ENCODE measurements at places on chromosomes 3 and 15. TPM values are rescaled to one million over a fixed set of nuclear protein-coding genes. Genes with fewer than 3 reads are reported as not detected.

ALDH1A2 gene
- polyA plus RNA-seq = not detected

DUOXA1 gene
- polyA plus RNA-seq = not detected

- peak overlapping the region; percentile 46 for H3K4me3 ChIP-seq
- H3K4me1 ChIP-seq = peaks cover 14% of the 10 kb centered on the region
- H3K36me3 ChIP-seq = no peaks in the 10 kb centered on the region
- DNase-seq = no peak
- peaks cover 7% of the 10 kb centered on the region for H3K27me3 ChIP-seq
Measured at GRCh38 chr3:13655061-13655913, 106.4 kb downstream of the FBLN2 start.

GRCh38 chr3:22612927-22613326 is 590.2 kb upstream of the UBE2E2 start:
- H3K27me3 ChIP-seq = no peaks in the 10 kb centered on the region
- no peak for DNase-seq
- H3K4me1 ChIP-seq = no peaks in the 10 kb centered on the region
- H3K36me3 ChIP-seq = no peaks in the 10 kb centered on the region
- H3K27ac ChIP-seq = no peak overlapping the region
- H3K4me3 ChIP-seq = no peak overlapping the region

DNA sequence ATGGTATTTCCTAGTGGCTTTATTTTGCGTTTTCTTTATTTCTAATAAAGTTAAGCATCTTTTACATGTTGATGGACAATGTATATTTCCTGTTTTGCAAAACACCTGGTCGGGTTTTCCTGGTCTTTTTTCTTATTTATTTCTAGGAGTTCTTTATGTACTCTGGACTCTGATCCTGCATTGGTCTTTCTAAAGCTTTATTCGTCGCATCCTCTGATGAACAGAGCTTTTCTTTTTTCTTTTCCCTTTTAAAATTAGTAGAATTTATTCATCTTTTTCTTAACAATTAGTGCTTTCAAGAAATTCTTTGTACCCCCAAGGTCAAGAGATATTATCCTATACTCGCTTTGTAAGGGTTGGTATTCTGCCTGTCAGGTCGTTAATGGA is 32.2 kb downstream of the ZDHHC19 start:
- peak overlapping the region; percentile 87 for H3K27ac ChIP-seq
- peak overlapping the region; percentile 75 for H3K4me3 ChIP-seq
- no peak for DNase-seq
- H3K4me1 ChIP-seq = peaks cover 21% of the 10 kb centered on the region
- H3K27me3 ChIP-seq = no peaks in the 10 kb centered on the region

DNA sequence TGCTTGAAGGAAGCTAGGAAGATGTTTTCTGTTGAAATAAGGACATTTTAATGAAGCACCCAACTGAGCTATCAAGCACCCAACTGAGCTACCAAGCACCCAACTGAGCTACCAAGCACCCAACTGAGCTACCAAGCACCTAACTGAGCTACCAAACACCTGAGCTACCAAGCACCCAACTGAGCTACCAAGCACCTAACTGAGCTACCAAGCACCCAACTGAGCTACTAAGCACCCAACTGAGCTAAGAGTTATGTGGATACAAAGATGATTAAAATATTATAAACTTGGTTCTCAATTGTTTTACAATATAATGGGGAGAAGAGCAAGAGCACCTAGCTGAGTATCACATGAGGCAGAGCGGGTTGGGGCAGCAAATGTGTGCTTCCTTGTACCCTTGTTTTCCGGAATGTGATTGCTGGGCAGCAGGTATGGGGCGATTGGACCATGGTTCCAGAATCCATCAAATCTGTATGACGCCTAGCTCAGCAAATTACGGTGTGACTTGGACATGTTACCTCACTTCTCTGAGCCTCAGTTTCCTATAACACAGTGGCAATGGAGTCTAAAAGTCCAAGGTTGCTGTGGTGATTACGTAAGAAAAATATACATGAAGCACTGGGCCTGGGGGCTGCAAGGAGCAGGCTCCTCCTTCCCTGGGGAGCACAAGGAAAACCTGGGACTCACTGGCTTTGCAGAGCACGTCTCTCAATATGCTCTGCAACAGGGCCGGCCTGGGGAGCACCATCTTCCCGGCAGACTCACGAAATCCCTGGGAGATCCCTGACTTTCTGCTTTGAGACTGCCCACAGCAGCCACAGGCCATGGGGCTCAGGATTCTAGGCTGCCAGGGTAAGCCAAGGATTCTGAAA is 11.3 kb downstream of the BMF start:
- peaks cover 2% of the 10 kb centered on the region for H3K27me3 ChIP-seq
- H3K27ac ChIP-seq = no peak overlapping the region
- DNase-seq = no peak
- no peaks in the 10 kb centered on the region for H3K36me3 ChIP-seq
- H3K4me3 ChIP-seq = no peak overlapping the region
- peaks cover 15% of the 10 kb centered on the region for H3K4me1 ChIP-seq

- peaks cover 13% of the 10 kb centered on the region for H3K4me1 ChIP-seq
- no peak overlapping the region for H3K4me3 ChIP-seq
- DNase-seq = no peak
- no peak overlapping the region for H3K27ac ChIP-seq
Measured at GRCh38 chr3:15713364-15713763, 84.4 kb downstream of the ANKRD28 start.

DNA sequence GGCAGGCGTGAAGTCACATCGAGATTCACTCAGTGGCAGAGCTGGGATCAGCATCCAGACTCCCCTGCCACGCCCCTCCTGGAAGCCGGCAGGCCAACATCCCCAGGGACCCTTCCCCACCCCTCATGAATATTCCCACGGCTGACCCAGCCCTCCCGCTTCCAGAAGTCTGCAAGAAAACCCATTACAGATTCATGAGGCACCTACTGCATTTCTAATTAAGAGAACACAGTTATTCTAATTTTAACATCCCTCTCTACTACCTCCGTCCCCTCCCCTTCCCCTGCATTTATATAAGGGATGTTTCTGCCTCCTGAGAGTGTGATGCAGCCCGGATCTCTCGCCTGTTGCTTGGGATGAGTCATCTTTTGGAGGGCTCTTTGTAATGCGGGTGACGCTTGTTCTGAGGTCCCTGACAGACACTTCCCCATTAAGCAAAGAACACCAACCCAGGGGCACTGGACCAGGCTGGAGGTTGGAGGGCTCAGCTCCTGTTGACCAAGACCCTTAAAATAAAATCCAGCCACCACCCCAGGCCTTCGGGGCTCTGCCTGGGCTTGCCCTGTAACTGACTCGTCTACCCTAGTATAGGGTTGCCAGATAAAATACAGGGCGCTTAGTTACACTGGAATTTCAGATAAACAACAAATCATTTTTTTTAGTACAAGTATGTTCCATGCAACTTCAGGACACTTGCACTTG is 118.7 kb downstream of the NUP210 start:
- no peak overlapping the region for H3K27ac ChIP-seq
- H3K4me1 ChIP-seq = no peaks in the 10 kb centered on the region
- H3K27me3 ChIP-seq = peaks cover 12% of the 10 kb centered on the region

- DNase-seq = no peak
- no peak overlapping the region for H3K4me3 ChIP-seq
- H3K27me3 ChIP-seq = peaks cover 2% of the 10 kb centered on the region
- no peak overlapping the region for H3K27ac ChIP-seq
- no peaks in the 10 kb centered on the region for H3K4me1 ChIP-seq
Measured at GRCh38 chr3:140292170-140292569, 357.2 kb downstream of the CLSTN2 start.

- H3K36me3 ChIP-seq = no peaks in the 10 kb centered on the region
- peak overlapping the region; percentile 69 for H3K4me3 ChIP-seq
- peaks cover 88% of the 10 kb centered on the region for H3K4me1 ChIP-seq
- H3K27ac ChIP-seq = peak overlapping the region; percentile 99
- DNase-seq = peak; percentile 90
Measured at GRCh38 chr3:71444028-71444860, 139.3 kb downstream of the FOXP1 start.

DNA sequence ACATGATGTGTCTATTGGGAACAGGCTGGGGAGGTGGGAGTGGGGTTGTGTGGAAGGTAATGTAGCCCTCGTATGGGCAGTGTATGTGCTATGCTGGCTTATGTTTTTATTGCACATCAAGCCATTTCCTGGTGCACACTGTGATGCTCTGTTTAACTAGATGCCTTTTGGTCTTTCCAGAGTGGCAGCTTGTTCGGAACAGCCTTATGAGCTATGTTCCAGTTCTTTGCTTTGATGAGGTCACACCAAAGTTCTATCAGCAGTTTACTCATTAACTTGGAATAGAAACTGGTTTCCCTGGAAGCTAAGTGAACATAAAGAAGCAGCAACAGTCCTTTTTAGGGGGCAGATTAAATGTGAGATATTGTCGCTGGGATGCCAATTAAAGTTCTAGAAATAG is 133.9 kb downstream of the DIPK2A start:
- H3K27ac ChIP-seq = no peak overlapping the region
- no peak for DNase-seq
- H3K4me3 ChIP-seq = no peak overlapping the region
- H3K4me1 ChIP-seq = peaks cover 9% of the 10 kb centered on the region

DNA sequence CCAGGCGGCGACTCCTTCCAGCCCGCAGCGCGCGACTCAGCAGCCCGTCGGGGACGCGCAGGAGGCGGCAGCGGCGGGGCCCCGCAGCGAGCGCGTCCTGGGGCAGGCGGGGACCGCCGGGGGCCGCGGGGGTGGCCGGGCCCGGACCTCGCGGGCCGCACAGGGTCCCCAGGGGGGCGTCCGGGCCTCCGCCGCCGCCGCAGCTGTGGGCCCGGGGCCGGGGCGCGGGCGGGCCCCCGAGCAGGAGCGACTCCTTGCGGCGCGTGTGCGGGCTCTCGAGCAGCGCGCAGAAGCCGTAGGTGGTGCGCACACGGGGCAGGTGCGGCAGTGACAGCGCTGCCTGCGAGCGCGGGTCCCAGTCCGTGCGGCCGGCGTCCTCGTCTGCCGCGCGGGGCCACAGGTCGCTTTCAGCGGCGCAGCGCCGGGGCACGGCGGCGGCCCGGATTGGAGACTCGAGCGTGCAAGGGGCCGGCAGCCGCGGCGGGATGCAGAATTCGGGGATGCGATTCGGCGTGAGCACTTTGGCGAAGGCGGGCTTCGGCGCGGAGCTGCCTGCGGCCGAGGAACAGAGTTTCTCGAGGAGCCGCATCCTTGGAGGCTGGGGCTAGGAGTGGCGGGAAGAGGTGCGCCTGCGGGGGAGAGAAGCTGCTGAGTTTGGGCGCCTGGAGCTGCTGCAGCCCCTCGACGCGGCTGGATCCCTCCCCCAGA is 535 bp downstream of the C2CD4B start:
- no peak overlapping the region for H3K4me3 ChIP-seq
- no peak for DNase-seq
- peaks cover 14% of the 10 kb centered on the region for H3K27me3 ChIP-seq
- no peak overlapping the region for H3K27ac ChIP-seq
- H3K36me3 ChIP-seq = no peaks in the 10 kb centered on the region

DNA sequence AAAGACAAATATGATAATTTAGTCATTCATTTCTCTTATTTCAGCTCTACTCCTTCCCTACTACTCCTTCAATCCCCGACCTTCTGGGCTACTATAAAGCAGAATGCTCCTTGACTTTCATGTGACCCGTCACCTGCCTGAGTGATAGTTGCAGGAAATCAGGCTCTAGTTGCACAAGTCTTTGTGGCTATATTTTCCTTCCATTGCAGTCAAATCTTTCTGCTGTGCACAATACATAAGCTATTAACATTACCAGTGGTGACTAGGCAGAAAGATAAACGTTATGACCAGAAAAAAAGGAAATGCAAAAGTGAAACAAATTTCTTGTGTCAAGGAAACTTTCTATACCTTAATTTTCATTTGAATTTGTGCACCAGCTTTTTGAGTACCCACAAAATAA is 2.3 kb downstream of the SUCNR1 start:
- peak overlapping the region; percentile 58 for H3K4me3 ChIP-seq
- H3K27ac ChIP-seq = peak overlapping the region; percentile 60
- no peaks in the 10 kb centered on the region for H3K36me3 ChIP-seq
- no peak for DNase-seq

DNA sequence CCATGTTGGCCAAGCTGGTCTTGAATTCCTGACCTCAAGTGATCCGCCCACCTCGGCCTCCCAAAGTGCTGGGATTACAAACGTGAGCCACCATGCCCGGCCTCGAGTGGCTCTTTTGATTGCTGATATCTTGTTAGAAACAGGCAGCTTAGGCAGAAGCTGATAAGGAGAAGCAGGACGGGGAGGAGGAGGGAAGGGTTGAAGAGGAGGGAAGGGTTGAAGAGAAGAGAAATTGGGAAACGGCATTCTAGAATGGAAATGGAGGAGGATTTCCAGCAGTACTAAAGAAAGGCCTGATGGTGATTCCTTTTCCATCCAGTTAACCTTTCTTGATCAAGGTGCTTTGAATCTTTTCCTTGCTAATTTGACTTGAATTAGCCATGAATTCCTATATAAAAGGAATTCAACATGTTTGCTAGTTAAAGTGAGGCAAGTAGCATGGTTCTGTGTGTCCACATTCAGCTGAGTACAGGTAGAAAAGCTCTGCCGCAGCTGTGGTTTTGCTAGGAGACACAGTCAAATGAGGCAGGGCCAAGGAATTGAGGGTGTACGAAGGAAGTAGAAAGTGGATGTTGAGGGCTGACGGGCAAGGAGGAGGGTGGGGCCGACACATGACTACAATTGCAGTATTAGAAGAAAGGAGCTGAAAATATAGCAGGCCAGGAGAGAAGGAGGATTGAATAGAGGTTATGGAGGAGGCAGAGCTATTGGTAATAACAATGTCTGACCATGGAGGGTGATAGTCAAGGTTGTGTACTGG is 27.2 kb upstream of the ATP1B3 start:
- no peaks in the 10 kb centered on the region for H3K36me3 ChIP-seq
- no peak for DNase-seq
- H3K4me1 ChIP-seq = no peaks in the 10 kb centered on the region
- H3K27ac ChIP-seq = no peak overlapping the region
- no peaks in the 10 kb centered on the region for H3K27me3 ChIP-seq

GRCh38 chr3:29381595-29381994 is 100.7 kb downstream of the RBMS3 start:
- no peaks in the 10 kb centered on the region for H3K36me3 ChIP-seq
- no peaks in the 10 kb centered on the region for H3K27me3 ChIP-seq
- H3K27ac ChIP-seq = no peak overlapping the region

DNA sequence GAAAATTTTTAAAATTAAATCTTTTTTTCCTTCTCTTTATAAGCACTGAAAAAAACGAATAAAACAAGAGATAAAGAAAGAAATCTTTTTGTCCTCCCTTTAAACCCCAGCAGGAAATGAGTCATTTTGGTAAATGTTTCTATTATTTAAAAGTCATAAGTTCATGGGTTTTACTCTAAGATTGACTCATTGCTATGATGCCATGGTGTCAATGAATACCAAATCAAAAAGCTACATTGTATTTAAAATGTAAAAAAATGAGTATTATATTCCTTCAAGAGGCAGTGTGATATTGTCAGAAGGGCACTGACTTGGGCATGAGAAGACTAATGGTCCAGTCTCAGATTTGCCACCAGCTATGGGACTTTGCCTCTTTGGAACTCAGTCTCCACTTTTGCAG is 303.4 kb upstream of the DNAJC19 start:
- H3K36me3 ChIP-seq = no peaks in the 10 kb centered on the region
- no peak for DNase-seq
- no peaks in the 10 kb centered on the region for H3K27me3 ChIP-seq
- H3K27ac ChIP-seq = no peak overlapping the region
- no peak overlapping the region for H3K4me3 ChIP-seq

- no peak overlapping the region for H3K4me3 ChIP-seq
- H3K27me3 ChIP-seq = no peaks in the 10 kb centered on the region
- H3K27ac ChIP-seq = no peak overlapping the region
- H3K4me1 ChIP-seq = no peaks in the 10 kb centered on the region
Measured at GRCh38 chr3:18007980-18008379, 265.5 kb upstream of the TBC1D5 start.

GRCh38 chr3:87949189-87949878 is 109.5 kb downstream of the CGGBP1 start:
- H3K27me3 ChIP-seq = peaks cover 3% of the 10 kb centered on the region
- no peak overlapping the region for H3K4me3 ChIP-seq
- no peak overlapping the region for H3K27ac ChIP-seq
- DNase-seq = no peak
- no peaks in the 10 kb centered on the region for H3K4me1 ChIP-seq

Data from immature natural killer cell (primary cell).